ENCODE measurements at places on chromosomes 16 and 17. TPM values are rescaled to one million over a fixed set of nuclear protein-coding genes. Genes with fewer than 3 reads are reported as not detected.

NUPR1 gene
- 2.2 TPM for total RNA-seq

HOXB7 gene
- 33.6 TPM for total RNA-seq

GJD3 gene
- total RNA-seq = not detected

DNA sequence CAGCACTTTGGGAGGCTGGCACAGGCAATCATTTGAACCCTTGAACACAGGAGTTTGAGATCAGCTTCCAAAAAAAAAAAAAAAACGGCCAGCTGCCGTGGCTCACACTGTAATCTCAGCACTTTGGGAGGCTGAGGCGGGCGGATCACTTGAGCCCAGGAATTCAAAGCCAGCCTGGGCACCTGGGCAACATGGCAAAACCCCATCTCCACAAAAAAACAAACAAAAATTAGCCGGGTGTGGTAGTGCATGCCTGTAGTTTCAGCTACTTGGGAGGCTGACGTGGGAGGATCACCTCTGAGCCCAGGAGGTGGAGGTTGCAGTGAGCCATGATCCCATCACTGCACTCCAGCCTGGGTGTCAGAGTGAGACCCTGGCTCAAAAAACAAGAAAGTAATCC is 39.0 kb downstream of the GRB2 start:
- no peaks in the 10 kb centered on the region for H3K36me3 ChIP-seq
- peaks cover 26% of the 10 kb centered on the region for H3K4me1 ChIP-seq

DNA sequence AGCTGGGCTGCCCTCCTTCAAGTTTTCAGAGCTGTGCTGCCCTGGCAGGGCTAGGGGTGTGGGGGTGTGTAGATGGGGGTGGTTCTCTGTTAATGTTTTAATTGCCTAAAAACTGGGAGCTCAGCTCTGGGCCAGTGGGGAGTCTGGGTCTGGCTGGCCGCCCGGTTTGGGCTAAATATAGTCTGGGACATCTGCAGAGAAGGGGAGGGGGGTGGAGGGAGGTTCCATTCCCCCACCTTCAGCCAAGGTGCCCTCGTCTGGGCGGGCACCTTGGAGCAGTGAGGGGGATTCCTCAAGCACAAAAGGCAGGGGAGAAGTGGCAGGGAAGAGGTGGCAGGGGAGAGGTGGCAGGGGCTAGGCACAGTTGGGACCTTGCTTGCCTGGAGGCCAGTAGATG is 13.0 kb downstream of the RARA start:
- no peaks in the 10 kb centered on the region for H3K36me3 ChIP-seq
- peak overlapping the region; percentile 56 for H3K4me3 ChIP-seq

- no peak overlapping the region for H3K27ac ChIP-seq
- H3K4me3 ChIP-seq = no peak overlapping the region
- no peaks in the 10 kb centered on the region for H3K4me1 ChIP-seq
- no peaks in the 10 kb centered on the region for H3K36me3 ChIP-seq
- no peak for DNase-seq
Observed at GRCh38 chr16:7304958-7305357, 27.7 kb upstream of the RBFOX1 start.

- peaks cover 4% of the 10 kb centered on the region for H3K4me1 ChIP-seq
- no peaks in the 10 kb centered on the region for H3K27me3 ChIP-seq
- no peaks in the 10 kb centered on the region for H3K36me3 ChIP-seq
Observed at GRCh38 chr17:19014628-19015215, 10.2 kb upstream of the FAM83G start.

- H3K4me1 ChIP-seq = peaks cover 2% of the 10 kb centered on the region
- no peak for DNase-seq
- no peak overlapping the region for H3K4me3 ChIP-seq
Observed at GRCh38 chr16:883340-883739, 82.8 kb upstream of the GNG13 start.
